T-helper 2 cell treated with Interferon-gamma antibody and Interleukin-4, amounts not matched to agents 5 μg/mL and 100 μg/mL, for 36 hours (primary cell): ENCODE measurements at places on chromosomes 2 and 18.
A peak's percentile ranks its signal among the peaks of the same experiment; 100 is the strongest.

DNA sequence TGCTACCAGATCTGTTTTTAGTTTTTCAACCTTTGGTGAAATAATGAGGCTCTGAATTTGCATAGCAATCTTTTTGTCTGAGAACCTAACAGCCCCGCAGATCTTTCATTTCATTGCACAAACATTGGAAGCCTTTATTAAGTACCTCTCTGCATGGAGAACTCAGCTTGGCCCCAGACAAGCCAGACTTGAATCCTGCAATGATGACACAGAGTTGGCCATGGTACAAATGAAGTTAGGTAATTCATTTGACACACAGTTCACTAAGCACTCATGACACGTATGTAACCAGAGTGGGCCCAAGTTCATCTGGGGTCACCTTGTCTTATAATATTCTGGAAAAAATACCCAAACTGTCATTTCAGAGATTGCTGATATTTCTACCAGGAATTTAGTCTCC is 439.1 kb upstream of the ID2 start:
- DNase-seq = no peak

GRCh38 chr2:10254373-10255188 is 48.1 kb upstream of the HPCAL1 start:
- DNase-seq = no peak

DNA sequence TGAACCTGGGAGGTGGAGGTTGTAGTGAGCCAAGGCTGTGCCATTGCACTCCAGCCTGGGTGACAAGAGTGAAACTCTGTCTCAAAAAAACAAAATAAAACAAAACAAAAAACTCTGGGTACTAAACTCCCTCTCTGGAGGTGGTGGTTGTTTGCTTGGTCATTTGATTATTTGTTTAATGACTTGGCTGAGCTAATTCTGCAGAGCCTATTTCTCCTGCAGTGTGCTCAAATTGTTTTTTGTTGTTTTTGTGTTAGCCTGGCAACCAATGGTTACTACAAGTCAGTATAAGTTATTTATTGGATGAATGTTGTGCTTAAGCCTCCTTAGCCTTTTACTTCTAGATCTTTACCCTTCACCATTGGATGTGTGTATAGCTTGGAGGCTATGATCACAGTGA is 387.5 kb downstream of the ADCYAP1 start:
- DNase-seq = no peak

GRCh38 chr2:72325592-72326422 is 178.1 kb upstream of the CYP26B1 start:
- DNase-seq = no peak

- no peak for DNase-seq
Measured at GRCh38 chr2:144796936-144797335, 277.0 kb upstream of the ZEB2 start.

DNA sequence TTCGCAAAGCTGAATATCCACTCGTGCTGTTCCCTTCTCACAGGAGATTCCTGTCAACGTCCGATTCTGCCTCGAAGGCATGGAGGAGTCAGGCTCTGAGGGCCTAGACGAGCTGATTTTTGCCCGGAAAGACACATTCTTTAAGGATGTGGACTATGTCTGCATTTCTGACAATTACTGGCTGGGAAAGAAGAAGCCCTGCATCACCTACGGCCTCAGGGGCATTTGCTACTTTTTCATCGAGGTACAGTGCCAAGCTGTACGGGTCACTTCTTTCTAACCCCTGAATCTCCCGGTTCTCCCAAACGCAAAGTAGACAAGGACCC is 14.6 kb downstream of the CNDP2 start:
- DNase-seq = no peak

- DNase-seq = no peak
Measured at GRCh38 chr18:6757931-6758330, 28.4 kb downstream of the ARHGAP28 start.

DNA sequence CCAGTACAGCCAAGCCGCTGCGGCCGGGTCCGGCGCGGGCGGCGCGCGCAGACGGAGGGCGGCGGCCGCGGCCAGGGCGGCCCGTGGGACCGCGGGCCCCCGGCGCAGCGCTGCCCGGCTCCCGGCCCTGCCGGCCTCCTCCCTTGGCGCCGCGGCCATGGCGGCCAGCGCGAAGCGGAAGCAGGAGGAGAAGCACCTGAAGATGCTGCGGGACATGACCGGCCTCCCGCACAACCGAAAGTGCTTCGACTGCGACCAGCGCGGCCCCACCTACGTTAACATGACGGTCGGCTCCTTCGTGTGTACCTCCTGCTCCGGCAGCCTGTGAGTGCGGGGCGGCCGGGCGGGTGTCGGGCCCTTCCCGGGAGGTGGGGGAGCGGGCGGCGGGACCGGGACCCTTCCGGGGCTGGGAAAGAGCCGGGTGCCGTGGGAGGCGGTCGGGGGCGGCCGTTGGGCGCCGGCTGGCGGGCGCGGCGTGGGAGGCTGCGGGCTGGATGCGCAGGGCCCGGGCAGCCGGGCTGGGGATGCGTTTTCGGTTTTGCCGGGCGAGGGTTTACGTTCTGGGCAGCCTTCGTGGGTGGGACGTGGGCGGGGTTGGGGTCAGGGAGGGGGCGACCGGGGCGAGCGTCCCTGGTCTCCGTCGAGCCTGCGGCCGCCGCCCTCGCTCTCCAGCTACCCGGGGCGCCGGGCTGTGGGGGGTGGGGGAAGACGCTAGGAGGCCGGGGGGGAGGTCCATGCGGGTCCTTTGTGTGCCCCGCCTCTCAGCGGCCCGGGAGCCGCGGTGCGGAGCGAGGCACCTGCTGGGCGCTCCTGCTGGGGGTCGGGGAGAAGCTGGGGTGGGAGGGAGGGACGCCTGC is 537 bp downstream of the AGFG1 start:
- peak; percentile 57 for DNase-seq

GRCh38 chr18:7198326-7198725 is 32.6 kb upstream of the LRRC30 start:
- no peak for DNase-seq

DNA sequence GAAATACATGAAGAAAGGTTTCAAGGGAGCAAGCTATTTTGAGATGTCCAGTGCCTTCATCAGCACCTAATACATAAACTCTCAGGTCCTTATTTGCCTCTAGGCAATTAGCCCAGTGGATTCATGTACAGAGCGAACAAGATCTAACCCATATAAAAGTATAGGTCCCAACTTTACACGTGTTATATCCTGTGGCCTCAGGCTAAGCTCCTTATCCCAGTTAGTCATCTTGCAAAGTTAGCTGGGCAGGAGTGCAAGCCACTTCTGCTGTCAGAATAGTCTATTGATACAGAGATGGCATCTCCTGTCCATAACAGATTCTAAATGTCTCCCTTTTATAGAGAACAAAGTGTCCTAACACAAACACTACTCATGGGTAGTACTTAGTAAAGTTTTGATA is 203.9 kb upstream of the PIK3C3 start:
- DNase-seq = no peak

DNA sequence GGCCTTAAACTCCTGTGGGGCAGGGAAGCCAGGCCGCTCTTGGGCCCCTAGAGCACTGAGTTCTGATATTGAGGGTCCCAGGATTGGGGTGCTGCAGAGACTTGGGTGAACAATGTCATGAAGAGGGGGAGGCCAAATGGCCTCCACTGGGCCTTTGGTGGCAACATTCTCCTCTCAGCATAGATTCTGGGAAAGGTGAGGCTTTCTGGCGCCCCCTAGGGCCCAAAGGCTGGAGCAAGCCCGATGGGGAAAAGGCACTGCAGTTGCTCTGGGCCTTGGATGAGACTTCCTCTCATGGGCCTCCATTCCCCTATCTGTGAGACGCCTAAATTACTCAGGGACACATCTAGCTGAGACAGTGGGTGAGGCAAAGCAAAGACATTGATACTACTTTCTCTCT is 84.8 kb downstream of the ACAA2 start:
- DNase-seq = peak; percentile 31

DNA sequence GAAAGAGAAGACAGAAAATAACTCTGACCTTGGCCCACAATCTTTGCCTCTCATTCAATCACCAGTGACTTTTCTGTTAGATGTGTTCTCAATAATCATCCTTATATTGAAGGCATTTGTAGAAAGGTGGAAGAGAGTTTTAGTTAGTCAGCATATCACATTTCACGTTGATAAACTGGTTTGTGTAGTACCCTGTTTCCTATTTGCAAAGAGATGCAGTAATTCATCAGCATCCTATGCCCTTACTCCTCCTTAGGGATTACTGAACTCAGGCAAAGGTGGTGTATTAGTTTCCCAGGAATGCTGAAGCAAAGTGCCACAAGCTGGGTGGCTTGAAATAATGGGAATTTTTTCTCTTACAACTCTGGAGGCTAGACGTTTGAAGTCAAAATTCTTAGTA is 145.0 kb downstream of the SPP2 start:
- no peak for DNase-seq

DNA sequence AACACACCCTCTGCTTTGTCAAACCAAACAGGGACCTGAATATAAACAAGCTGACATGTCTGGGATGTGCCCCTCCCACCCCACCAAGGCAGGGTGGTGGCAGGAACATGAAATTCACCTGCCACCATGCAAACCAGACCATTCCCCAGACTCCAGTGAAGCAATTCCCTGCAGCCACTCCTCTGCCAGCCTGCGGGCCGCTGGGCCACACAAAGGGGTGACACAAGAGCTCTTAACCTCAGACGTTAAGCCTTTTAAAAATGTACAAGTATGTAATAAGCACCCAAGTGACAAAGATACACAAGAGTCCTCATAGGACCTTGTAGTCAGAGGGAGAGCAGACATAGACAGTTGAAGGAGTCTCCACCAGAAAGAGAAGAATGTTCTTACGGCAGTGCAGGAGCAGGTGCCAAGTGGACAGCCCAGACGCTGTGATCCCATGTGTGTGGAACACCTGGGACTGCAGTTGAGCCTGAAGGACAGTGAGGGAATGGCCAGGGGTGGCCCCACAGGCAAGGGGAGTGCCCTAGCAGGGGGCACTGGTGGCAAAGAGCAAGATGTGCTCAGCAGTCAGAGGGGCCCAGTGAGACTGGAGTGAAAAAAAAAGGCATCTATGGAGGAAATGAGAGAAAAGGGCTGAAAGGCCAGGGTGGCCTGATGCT is 36.9 kb downstream of the CRACDL start:
- no peak for DNase-seq

- peak; percentile 5 for DNase-seq
Measured at GRCh38 chr18:6056171-6056910, 161.0 kb upstream of the TMEM200C start.

- no peak for DNase-seq
Measured at GRCh38 chr18:61531891-61532290, 198.7 kb downstream of the CDH20 start.

GRCh38 chr2:136005462-136006196 is 20.2 kb upstream of the DARS1 start:
- no peak for DNase-seq

GRCh38 chr2:105274046-105274445 is 32.5 kb downstream of the GPR45 start:
- no peak for DNase-seq

DNA sequence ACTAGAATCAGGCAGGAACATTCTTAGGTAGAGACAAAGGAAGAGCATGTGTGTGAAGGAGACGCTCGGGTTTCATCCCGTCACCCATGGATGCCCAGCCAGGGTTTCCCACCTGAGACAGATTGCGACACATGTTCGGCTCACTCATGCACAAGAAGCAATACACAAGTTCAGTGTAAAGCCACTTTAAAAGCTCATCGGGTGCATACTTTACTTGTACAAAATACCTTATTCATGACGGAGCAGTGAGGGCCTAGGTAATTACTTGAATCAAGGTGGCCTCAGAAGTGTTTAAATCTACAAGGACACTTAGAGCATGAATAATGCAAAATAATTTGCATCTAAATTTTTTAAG is 42.0 kb downstream of the ZEB2 start:
- no peak for DNase-seq

- DNase-seq = no peak
Measured at GRCh38 chr2:680496-680895, 3.3 kb upstream of the TMEM18 start.

DNA sequence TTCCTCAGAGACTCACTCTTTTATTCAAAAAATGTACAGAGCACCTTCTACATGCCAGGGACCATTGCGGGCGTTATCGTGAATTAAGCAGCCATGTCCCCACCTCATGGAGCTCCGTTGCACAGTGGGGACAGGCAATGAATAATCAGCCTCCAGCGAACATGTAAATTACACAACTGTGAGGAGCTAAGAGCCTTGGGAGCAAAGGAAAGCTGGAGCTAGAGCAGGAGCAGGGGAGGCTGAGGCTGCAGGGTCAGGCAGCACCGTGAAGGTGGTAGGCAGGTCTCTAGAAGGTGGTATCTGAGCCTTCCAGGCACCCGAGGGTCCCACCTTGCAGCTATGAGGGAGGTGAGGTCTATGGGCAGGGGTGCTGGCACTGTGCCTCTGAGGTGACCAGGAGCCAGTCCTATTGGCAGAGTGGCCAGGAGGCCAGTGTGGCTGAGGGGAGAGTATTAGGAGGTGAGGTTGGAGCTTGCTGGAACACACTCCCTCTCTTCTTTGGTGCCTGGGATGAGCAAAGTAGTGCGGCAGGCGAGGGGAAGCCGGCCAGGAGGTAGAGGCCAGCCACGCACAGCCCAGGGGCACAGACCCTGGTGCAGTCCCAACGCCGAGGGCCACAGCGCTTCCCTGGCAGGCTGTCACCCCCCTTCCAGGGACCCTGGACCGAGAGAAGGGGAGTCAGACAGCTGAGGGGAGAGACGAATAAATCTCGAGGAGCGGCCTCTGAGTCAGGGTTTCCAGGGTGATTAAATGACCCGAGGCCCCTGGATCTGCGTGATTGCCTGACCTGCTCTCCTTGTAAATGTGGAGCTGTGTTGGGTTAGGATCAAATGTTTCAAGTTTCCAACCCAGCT is 167.3 kb downstream of the SEPTIN10 start:
- no peak for DNase-seq

DNA sequence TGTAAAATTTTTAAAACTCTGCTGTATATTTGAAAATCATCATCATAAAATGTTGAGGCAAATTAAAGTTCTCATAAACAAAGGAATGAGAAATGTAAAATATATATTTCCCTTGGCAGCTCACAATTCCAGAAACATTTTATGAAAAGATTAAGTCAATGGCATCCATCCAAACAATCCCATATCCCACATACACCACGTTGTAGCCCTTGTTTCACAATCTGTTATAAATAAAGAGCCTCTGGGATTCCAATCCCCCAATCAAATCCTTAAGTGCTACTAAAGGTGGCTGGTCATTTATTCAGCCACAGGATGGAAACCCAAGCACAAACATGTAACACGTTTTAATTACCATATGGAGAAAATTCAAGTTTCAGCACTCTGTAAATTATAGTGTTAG is 51.7 kb downstream of the GFPT1 start:
- no peak for DNase-seq

DNA sequence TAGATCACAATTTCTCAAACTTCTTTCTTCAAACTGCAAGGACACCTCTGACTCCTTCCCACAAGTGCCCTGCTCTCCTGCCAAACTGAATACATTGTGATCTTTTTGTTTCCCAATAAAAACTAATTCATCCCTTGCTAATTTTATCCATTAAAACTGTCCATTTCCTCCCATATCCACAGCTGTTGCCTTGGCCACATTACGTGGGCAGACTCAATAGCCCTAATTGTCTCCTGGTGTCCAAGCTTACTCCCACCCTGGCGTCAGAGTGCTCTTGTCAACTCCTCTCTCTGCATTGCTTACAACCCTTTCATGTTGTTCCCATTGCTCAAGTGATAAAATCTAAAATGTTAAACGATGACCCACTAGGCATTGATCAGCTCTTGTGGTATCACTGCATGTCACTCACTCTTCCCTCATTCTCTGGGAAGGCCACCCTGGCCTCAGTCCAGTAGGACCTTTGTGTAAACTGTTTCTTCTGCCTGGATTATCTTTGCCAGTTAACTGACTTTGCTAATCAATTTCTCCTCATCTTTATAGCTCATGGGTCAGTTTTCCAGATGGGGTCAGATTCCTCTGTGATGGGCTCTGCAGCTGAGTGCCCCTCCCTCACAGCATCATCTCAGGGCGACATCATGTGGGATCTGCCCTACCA is 525.0 kb downstream of the SLC4A3 start:
- DNase-seq = no peak

GRCh38 chr2:3193443-3194330 is 183.9 kb downstream of the EIPR1 start:
- DNase-seq = no peak
